ENCODE measurements at places on chromosomes 4 and X.

DNA sequence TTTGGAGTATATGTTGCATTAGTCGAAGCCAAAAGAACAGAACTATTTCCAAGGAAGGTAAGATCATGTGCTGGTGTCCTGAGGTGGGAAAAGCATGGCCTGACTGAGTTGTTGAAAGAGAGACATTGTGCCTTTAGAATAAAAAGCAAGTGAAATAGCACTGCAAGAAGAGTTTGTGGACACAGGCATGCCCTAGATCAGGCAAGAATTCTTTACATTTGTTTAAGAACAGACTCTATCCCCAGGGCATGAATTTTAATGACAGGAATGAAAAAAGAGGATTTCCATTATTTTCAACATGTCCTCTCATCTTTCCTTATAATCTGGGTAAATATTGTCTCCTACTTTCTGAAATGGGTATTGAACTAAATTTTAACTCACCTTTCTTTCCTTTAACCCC is 516.2 kb upstream of the GALNT7 start:
- no peak for DNase-seq

GRCh38 chrX:13786048-13786447 is 30.8 kb downstream of the GPM6B start:
- DNase-seq = no peak

DNA sequence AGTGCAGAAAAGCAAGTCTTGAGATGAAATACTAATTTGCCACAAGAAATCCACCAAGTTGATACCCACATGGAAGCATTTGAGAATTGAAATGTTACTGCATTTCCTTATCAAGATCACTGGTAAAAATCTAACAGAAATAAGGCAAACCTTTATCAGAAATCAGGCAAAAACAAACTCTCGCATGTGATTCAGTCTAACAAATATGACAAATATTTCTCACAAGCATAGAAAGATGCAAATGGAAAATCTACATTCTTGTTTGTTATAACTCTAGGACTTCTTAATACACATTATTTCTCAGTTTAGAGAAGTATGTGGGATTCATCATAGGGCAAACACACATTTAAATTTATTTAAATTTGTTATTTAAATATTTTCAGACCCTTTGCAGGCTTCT is 52.9 kb downstream of the TXK start:
- no peak for DNase-seq

- no peak for DNase-seq
Observed at GRCh38 chr4:25890571-25891485, 23.2 kb upstream of the SMIM20 start.

DNA sequence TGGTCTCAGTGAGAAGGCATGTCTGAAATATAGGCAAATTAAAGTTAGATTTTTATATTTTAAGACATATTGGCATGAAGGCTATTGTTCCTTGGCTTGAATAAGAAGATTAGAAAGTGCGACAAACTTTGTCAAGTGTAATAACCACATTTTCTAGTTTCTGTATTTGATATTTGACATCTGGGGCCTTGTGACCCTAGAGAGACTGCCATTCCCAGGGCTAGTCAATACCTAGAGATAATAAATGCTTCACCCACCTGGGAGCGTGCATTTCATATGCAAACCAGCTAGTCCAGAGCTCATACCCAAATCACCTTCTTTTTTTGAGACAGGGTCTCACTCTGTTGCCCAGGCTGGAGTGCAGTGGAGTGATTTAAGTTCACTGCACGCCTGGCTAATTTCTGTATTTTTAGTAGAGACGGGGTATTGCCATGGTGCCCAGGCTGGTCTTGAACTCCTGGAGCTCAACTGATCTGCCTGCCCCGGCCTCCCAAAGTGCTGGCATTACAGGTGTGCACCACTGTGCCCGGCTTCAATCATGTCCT is 62.6 kb downstream of the COQ2 start:
- DNase-seq = no peak

DNA sequence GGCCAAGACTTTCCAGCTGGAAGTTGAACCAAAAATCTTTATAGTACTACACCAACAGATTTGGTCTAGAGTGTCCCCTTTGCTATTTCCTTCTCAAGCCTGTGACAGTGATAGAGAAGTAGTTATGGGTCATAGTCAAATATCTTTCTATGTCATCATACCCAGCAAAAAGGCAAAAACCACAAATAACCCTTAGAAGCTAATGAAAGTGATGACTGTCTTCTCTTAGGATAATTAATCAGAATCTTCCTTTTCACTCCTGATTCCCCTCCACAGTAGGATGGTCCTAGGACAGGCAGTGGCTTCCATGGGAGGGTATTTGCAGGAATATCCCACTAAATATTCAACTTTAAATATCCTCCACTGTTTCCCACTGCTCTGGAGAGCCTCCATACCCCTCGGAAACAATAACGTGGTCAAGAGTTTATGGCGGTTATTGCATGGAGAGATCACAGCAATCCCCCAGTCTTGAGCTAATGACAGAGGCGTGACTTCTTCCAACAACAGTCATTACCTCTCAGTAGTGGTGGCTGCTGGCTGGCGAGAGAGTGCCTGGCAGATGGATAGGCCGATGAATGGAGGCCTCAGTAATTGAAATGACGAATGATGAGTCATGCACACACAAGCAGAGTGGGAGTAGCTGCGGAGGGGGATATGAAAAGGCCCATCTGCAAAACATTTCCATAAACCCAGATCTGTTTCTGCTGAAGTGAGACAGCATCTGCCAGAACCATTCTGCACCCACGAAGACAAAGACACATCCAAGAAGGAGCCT is 154.9 kb downstream of the STK32B start:
- DNase-seq = peak; percentile 71

- DNase-seq = peak; percentile 14
Observed at GRCh38 chrX:20066968-20067708, 49.6 kb downstream of the MAP7D2 start.

DNA sequence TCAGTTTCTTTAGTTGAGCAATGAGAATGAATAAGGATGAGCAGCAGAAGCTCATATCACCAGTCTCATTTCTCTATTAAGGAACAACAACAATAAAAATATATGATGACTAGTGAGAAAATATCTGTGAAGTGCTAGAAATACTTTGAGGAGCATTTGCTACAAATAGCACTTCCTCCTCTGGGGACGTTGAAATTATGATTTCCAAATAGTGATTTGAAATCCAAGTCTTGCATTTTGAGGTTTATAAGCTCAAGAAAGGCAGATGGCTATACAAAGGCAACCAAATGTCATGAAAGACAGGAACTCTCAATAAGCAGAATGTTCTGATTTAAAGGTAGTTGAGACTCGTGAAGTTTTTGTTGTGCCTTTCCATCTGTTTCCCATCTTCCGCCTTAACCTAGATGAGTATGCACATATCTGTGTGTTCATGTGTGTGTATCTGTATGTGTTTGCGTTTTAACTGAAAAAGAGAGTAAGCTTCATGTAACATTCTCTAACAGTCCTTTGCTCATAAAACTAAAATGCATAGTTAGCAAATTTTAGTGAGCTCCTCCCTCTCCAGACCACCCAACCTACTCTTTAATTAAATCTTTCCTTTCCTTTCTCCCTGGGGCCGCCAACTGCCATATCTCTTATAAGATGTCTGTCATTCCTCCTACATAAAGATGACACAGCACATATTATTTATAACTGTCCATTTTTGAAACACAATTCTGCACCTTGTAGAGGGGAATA is 222.6 kb upstream of the RASGEF1B start:
- no peak for DNase-seq

GRCh38 chrX:22206781-22207180 is 65.9 kb upstream of the CBLL2 start:
- no peak for DNase-seq

DNA sequence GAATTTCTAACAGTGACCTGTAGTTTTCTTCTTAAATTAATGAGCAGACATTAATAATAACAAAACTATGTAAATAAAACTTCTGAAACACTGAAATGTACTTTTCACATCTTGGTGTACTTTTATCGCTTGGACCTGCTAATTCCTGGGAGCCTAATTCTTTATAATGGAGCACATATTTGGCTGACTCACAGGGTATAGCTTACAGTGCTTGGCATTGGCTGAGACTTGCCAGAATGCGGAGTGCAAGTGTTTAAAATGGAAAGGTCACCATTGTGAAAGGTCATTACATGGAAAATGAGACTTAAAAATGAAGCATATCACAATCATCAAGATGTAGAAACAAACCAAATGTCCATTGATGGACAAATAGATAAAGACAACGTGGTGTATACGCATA is 137.3 kb upstream of the PDLIM3 start:
- DNase-seq = no peak

- DNase-seq = no peak
Observed at GRCh38 chr4:182671231-182671630, 246.0 kb downstream of the DCTD start.

DNA sequence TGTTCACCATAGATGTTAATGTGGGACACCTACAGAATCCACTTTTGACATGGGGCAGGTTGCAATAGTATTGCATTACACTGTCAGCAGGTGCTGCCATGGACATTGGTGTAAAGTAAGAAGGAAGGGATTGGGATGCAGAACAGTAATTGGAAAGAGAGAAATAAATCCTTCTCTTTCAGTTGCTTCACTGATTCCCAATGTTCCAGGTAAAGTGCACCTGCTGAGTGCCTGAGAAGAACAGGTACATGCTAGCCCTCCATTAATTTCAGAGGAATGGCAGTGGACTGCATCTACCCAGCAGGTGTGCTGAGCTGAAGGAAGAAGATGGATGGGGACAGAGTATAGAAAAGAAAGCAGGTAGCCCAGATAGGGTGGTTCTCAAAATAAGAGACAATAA is 248.5 kb downstream of the TENM3 start:
- no peak for DNase-seq

DNA sequence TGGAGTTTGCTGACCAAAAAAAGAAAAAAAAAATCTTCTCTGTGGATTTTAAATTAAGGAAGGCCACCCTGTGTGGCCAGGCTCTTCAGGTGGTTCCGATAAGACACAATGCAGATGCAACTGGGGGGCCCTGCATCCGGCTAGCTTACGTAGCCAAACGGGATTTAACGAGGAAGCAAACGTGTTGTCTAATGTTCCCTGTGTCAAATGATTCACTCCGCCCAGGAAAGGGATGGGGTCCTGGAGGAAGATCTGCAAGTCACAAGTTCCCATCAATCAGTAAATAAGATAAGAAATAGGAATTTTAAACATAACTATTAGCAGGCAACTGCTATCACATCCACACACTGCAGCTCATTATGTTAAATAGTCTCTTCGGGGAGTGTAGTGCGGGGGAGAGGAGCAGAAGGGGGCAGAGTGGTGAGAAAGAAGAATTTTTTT is 216.4 kb upstream of the GYPA start:
- no peak for DNase-seq

DNA sequence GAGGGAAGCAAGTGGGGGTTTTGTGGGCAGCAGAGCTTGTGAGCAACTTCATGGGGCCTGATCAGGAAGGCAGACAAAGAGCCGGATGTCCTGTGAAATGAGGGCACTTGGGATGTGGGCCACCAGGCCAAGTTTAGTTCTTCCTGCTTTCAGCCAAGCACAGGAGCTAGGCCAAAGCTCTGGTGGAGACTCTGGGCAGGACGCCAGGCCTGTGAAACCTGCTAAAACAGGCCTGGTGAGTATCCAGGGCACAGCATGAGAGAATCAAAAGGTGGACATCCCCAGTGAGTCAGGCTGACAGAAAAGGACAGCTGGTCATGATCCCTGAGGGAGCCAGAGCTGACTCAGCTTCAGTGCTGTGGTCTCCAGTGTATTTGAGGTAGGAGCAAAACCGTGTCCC is 95.7 kb downstream of the NPNT start:
- DNase-seq = peak; percentile 88

- DNase-seq = no peak
Observed at GRCh38 chr4:82543131-82543530, 18.7 kb downstream of the TMEM150C start.

DNA sequence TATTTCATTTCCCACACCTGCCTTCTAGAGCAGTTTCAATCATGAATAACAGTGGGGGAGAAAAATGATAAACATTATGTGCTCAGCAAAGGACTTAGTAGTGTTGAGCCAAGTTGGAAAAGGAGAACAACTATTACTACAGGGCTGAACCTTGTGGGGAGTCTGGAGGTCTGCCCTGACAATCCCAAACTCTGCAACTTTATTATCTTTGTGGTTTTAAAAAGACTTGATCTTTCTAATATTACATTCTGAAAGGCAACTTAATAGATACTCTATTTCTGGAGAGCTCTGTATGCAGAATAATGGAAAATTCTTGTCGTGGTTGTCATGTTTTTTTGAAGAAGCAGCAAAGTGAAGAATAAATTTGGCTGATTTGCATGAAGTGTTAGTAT is 116.1 kb downstream of the SPCS3 start:
- DNase-seq = no peak

DNA sequence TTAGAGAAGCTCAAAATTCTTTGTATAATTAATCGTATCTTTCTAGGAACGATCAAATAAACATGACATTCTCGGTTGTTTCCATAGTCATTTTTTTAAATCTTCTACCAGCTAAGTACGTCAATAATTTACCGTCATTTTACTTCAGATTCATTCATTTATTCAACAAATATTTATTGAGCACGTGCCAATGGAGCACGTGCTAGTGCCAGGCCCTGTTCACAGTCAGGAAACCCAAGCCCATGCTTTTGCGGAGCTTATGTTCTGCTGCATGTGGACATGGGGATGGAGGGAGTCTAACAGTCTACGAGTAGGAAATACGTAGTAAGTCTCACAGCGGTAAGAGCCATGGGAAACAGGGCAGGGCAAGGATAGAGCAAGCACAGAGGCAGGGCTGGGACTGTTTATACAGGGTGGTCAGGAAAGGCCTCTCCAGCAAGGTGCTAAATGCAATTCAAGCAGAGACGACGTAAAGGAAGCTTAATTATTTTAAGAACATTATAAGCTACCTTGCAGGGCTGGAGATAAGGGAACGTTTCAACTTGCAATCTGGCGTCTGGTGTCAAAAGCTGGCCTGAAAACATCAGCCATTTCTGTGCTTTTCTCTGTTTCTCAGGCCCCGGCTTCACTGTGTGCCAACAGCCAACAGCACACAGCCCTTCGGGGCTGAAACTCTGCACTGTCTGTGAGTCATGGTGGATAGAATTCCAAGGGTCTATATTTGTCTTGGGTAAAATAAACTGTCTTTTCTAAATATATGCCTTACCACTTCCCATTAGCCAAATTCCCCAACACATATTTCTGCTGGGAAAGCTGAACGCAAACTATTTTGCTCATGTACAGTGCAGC is 517.1 kb upstream of the ZFP42 start:
- no peak for DNase-seq

- peak; percentile 29 for DNase-seq
Observed at GRCh38 chr4:169103966-169104412, 93.9 kb upstream of the CBR4 start.

DNA sequence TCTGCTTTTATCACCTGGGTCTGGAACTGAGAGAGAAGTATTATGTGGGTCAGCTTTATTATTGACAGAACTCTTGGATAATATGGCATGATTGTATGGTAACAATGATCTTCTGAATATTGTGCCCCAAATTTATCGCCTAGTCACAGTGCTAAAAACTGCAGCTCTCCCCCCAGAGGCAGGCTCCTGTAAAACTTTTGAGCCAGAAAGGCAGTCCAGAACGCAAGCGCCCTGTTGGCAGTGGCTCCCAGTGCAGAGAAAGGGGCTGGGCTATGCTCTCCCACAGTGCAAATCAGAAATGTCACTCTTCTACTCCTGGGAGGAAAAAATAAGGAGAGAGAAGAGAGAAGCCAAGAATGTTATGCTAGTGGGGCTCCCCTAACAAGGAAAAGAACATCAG is 50.5 kb downstream of the HELT start:
- DNase-seq = no peak
